NCI-H1694 (cell line): ENCODE measurements at places on chromosomes 12 and 14.
A peak's percentile ranks its signal among the peaks of the same experiment; 100 is the strongest.

GRCh38 chr12:43740511-43741100 lies 18.0 kb downstream of the PUS7L start:
- DNase-seq: no peak

- no peak for DNase-seq
Observed at GRCh38 chr12:125132698-125133400, 67.6 kb downstream of the AACS start.

GRCh38 chr14:68235011-68235410 lies 415.4 kb downstream of the RAD51B start:
- DNase-seq: no peak

GRCh38 chr12:1566449-1567135 lies 27.8 kb downstream of the FBXL14 start:
- no peak for DNase-seq

- no peak for DNase-seq
Observed at GRCh38 chr12:49160399-49160798, 28.5 kb downstream of the TUBA1A start.

DNA sequence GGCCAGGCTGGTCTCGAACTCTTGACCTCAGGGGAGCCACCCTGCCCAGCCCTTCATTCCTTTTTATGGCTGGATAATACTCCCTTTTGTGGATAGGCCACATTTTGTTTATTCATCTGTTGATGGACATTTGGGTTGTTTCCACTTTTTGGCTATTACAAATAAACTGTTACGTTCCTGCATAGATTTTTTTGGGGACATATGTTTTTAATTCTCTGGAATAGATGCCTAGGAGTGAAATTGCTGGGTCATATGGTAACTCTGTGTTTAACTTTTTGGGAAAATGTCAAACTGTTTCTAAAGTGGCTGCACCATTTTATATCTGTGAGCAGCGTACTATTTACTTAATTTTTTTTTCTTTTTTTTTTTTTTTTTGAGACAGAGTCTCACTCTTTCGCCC lies 9.8 kb downstream of the KMT5A start:
- no peak for DNase-seq

DNA sequence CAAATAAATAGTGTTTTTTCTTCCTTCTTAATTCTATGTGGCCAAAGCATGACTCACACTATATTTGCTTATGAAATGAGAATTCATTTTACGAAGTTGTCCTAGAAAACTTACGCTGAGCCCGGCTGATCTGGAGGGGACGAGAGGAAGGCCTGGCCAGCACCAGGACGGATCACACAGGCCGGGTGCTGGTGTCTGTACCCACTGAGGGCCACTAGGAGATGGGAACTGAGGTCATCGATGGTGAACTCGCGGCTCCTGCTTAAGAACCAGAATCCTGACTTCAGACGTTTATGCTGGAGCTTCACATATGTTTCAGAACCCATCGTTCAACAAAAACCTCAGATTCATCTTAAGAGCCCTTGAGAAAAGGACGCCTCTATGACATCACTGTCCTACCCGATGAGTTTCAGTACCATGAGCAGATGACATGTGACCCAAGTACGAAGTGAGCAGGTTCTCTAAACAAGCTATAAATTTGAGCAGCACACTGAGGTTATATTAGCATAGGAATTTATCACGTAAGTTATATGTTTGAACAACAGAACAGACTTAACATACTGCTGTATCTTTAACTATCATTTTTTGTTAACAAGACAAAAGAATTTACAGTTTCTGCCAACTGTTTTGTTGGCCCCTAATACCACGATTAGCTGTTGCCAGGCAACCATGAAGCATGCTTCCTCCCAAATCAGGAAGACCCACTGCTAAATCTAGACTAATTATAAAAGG lies 111.9 kb downstream of the FOXN3 start:
- DNase-seq: no peak

DNA sequence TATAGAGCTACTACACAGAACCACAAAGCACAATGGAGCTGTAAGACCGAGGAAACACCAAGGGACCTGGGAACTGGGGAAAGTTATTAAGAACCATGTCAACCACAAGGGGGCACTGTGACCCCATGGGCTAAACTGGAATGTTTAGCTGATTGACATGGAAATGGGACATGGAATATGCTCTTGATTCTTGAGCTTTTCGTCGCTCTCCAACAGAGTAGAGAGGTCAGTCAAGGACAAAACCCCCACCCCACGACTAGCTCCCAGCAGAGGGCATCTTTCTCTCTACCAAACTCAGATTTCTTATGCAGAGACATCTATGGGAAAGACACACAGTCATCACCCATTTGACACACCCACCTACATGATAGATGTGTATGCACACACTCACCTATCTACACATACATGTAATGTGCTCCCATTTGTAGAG lies 10.1 kb downstream of the NDRG2 start:
- DNase-seq: peak; percentile 96

- DNase-seq: no peak
Observed at GRCh38 chr14:75479770-75480600, 42.3 kb upstream of the BATF start.

DNA sequence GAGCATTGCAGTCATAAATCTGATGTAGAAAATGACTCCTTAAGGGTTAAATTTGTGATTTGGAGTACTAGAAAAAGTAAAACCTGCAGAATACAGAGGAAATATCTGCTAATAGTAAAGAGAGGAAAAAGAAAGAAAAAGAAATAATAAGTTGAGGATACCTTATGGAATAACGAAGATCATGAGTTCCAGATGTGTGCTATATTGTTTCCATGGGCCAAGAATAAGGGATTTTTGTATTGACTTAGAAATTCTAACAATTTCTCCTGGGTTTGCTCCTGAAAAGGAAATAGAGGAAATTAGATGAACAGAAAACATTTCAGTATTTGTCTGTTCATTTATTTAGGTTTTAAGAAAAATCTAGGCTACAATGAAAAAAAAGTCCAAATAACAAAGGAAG lies 115.3 kb downstream of the ALG10B start:
- no peak for DNase-seq

- no peak for DNase-seq
Observed at GRCh38 chr12:50924131-50924438, 28.3 kb upstream of the HIGD1C start.

DNA sequence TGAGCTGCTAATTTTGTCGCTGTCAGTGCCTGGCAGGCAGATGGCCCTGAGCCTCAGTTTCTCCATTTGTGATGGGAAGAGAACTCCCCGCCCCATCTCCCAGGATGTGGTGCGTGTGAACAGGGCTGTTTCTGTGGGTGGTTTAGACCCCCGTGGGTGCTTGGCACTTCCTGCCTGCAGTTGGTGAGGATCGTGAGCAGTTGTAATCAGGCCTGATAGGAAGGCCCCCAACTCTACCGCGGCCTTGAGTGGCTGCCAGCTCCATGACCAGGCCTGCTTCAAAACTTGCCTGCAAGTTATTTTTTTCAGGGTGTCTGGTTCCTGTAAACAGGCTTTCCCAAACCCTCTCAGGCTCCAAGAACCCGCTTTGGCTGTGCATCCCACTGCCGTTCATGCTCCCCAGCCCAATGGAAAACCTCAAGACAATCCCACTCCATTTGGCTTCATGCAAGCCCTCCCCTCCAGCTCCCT lies 138.4 kb downstream of the ZFP36L1 start:
- no peak for DNase-seq

- no peak for DNase-seq
Observed at GRCh38 chr12:113137861-113138783, 2.6 kb upstream of the RASAL1 start.

- no peak for DNase-seq
Observed at GRCh38 chr14:90406384-90406798, 9.6 kb downstream of the CALM1 start.

- no peak for DNase-seq
Observed at GRCh38 chr14:105390849-105391500, 7.4 kb upstream of the TEX22 start.

- no peak for DNase-seq
Observed at GRCh38 chr12:8455271-8455670, 491 bp upstream of the CLEC6A start.

DNA sequence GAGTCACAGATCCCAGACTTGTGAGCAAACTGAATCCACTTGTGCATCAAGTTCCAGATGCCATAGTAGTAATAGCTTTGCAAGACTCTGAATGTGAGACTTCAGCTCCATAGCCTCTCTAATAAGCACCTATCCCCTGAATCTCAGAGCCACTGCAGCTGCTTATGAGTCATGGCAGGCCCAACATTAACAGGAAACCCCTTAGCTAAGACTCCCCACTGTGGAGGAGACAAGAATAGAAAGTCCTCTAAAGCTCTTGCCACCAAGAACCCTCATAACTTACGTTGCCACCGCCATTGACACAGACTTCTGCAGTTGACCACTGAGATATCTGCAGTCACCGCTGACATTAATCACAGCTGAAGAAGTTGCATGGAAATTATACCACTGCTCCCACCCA lies 62.9 kb upstream of the PDE3A start:
- DNase-seq: no peak

DNA sequence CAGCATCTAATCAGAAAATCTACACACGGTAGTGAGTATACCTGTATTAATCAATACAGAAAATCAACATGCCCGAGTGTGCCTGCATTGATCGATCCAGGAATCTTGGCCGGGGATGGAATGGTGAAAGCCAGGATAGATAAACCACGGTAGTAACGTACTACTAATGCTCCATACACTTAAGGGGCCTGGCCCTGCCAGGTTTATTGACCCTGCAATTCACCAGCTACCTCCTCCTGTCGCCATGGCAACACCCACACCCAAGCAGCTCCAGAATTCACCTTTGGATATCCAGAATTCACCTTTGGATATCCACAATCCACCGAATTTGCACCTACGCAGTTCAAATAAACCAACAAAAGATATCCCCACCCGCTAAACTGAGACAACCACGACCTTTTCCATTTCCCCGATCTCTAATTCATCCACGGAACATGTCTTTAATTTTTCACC lies 14.8 kb upstream of the CALM1 start:
- DNase-seq: peak; percentile 38

DNA sequence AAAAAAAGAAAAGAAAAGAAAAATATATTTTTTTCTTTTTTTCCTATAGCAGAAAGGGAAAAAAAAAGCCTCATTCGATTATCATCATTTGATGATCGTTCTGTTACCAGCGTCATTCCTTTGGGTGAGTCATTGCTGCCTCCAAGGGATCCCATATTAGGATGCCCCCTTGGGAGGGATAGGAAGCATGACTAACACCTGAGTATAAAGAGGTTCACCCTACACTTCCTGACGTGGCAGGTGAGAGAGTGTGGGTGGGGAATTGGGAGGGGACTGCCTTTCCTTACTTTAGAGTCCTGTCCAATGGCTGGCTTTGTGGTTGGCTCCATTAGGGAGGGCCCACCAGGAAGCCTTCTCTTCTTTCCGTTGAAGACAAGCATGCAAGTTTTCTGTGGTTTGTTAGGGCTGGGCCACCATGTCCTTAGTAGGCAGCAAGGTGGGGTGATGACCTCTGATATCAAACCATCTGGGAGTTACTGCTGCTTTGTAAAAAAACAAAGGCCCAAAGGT lies 56.1 kb upstream of the FUT8 start:
- no peak for DNase-seq

DNA sequence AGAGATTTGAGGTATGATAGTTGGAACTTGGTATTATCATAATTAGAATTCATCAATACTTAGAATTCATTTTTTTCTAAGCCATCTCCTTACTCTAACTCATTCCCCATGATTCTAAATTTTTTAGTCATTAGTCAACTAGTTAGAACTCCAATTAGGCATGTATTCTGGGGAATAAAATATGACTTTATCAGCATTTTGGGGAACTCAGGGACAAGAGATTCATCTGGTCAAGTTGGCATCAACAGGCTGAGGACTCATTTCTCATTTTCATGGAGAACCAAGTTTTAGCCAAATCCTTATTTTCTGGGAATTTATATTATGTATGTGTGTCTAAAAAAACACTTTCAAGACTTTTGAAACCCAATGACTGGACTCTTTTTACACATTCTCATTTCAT lies 29.2 kb downstream of the DIP2B start:
- no peak for DNase-seq

DNA sequence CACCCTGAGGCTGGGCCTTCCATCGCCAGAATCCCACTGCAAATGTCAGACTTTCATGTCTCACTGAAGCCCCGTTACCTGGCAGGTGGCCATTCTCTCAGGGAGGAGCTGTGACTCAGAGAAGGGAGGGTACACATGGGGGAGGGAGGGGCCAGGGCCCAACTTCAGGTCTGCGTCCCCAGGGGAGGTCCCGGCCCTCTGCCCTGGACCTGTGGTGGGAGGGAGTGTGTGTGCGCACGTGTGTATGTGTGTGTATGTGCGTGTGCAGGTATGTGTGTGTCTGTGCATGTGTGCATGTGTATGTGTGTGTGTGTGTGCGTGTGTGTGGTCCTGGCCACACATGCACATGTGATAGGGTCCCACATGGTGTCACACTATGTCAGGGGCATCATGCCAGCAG lies 50.9 kb downstream of the MVK start:
- no peak for DNase-seq

DNA sequence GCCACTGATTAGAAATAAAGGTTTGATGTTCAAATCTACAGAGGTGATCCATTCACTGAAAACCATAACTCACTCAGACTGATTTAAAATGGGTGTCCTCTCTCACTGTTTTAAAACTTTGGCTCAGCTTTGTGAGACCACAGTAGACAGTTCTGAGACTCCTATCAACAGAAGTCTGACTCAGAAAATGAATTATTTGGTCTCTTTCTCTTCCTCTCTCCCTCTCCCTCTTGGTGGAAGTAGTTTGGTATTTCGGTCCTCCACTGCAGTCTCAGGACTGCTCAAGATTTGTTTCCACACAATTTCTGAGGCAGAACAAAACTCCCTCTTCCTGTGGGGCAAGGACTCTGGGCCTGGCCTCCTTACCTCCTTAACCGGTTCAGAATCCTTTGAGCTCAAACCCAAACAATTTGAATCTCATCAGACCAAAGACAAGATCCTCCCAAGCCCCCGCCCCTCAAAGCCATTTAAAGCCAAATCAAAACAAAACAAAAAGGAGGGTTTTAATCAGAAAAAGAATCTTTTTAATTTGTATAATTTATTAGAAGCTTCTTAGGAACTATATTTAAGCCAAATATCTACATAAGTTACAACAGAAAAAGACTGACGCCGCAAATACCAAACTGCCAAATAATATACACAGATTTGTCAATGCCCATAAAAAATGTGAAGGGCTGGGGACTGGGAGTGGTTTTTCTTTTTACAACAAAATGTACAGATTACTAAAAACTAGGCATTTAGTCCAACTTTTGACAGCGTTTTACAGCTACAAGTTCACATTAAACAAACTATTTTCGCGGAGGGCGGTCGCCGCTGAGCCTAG lies 3.9 kb downstream of the NKX2-1 start:
- DNase-seq: no peak
